ENCODE measurements at places on chromosomes 12 and 14. TPM values are rescaled to one million over a fixed set of nuclear protein-coding genes. Genes with fewer than 3 reads are reported as not detected.

Gene SSTR1
- 0.23 TPM for total RNA-seq

Gene ENDOU
- not detected for total RNA-seq

Gene GAS2L3
- 3.1 TPM for total RNA-seq

Gene C12orf42
- not detected for total RNA-seq

Gene MYH7
- total RNA-seq, result 2.3 TPM

Gene NOXRED1
- total RNA-seq, result not detected

Gene CCND2
- total RNA-seq, result 23.9 TPM

Gene C1QL4
- total RNA-seq, result not detected

Gene MAP3K9
- total RNA-seq, result under 0.01 TPM

Gene CLECL1
- total RNA-seq, result not detected

Gene KCNC2
- total RNA-seq, result not detected

Gene GRIN2B
- total RNA-seq, result not detected

Gene MYBPC1
- 0.09 TPM for total RNA-seq

Gene LRIG3
- total RNA-seq, result 34.8 TPM

Gene PLD4
- total RNA-seq, result not detected

Gene CISTR
- total RNA-seq, result not detected

Gene TEAD4
- total RNA-seq, result 24.0 TPM

Gene ACRBP
- 0.43 TPM for total RNA-seq

Gene P2RX2
- total RNA-seq, result not detected

Gene RAPGEF3
- total RNA-seq, result 1.5 TPM

Gene CNTN1
- not detected for total RNA-seq

Gene RD3L
- not detected for total RNA-seq

Gene NTF3
- total RNA-seq, result 1.5 TPM

Gene ACSS3
- 8.8 TPM for total RNA-seq

Gene PLA2G1B
- total RNA-seq, result not detected

Gene PRICKLE1
- 13.1 TPM for total RNA-seq

Gene LMNTD1
- not detected for total RNA-seq

Gene JAG2
- 0.12 TPM for total RNA-seq

Gene C12orf75
- 20.5 TPM for total RNA-seq

Gene PSMC6
- 39.2 TPM for total RNA-seq

Gene GIT2
- total RNA-seq, result 14.2 TPM

Gene GLRX5
- 38.0 TPM for total RNA-seq

Gene KRT71
- not detected for total RNA-seq

Gene TROAP
- total RNA-seq, result 1.6 TPM

Gene SYNE3
- 20.4 TPM for total RNA-seq

Gene GPX2
- total RNA-seq, result not detected

Gene OLR1
- 5.1 TPM for total RNA-seq

Gene POMT2
- 15.5 TPM for total RNA-seq

Gene ASCL1
- not detected for total RNA-seq

Gene SETD3
- total RNA-seq, result 39.4 TPM

Gene ARHGDIB
- total RNA-seq, result 17.2 TPM

Gene IL31
- total RNA-seq, result not detected

Gene KERA
- total RNA-seq, result not detected

Gene LRTM2
- total RNA-seq, result not detected

Gene SLC25A47
- not detected for total RNA-seq

Gene SOAT2
- total RNA-seq, result 0.12 TPM

Gene REP15
- 0.82 TPM for total RNA-seq

Gene SLC10A1
- total RNA-seq, result not detected

Gene FOXM1
- 3.3 TPM for total RNA-seq

Gene TTC6
- not detected for total RNA-seq

Gene CHGA
- total RNA-seq, result not detected

Gene ADIPOR2
- 18.0 TPM for total RNA-seq

Gene LRP1-AS
- not detected for total RNA-seq

Gene CEBPE
- total RNA-seq, result not detected
